Thymus (tissue), 14 donors: ENCODE measurements at places on chromosomes 6 and 20.

DNA sequence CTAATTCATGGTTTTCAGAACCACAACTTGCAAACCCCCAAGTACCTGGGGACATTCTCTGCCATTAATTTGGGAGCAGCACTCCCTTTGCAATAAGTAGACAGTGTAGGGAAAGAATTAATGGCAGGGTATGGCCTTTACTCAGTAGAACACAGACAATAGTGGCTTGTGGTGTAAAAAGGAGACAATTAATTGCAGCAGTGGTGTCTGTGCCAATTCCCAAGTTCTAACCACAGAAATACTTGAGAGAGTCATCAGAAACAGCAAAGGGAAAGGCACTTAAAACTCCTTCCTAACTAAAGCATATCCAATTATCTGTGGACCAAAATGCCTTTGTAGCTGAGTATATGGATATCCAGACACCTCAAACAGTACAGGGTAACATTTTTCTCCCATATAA, 257.6 kb upstream of the POU3F2 start:
- no peak for DNase-seq

- no peak for DNase-seq
Measured at GRCh38 chr6:112300896-112301295, 46.2 kb upstream of the RFPL4B start.

DNA sequence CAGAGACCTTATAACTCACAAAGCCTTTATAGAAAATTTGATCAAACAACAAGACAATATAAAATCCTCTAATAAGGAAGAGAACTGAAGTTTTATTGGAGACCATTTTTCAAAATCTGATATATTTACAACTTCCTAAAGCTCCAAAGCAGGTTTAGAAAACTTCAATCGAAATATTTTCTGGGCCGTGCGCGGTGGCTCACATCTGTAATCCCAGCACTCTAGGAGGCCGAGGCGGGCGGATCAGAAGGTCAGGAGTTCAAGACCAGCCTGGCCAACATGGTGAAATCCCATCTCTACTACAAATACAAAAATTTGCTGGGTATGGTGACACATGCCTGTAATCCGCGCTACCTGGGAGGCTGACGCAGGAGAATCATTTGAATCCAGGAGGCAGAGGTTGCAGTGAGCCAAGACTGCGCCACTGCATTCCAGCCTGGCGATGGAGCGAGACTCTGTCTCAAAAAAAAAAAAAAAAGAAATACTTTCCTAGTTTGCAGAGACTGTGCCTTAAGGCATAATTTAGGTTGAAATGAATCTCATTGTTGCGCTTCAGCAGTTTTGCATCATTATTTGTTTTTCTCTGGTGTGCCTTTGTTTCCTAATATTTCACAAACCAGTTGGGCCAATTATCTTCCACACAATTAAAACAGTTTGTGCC, 60.6 kb upstream of the ASIP start:
- no peak for DNase-seq

DNA sequence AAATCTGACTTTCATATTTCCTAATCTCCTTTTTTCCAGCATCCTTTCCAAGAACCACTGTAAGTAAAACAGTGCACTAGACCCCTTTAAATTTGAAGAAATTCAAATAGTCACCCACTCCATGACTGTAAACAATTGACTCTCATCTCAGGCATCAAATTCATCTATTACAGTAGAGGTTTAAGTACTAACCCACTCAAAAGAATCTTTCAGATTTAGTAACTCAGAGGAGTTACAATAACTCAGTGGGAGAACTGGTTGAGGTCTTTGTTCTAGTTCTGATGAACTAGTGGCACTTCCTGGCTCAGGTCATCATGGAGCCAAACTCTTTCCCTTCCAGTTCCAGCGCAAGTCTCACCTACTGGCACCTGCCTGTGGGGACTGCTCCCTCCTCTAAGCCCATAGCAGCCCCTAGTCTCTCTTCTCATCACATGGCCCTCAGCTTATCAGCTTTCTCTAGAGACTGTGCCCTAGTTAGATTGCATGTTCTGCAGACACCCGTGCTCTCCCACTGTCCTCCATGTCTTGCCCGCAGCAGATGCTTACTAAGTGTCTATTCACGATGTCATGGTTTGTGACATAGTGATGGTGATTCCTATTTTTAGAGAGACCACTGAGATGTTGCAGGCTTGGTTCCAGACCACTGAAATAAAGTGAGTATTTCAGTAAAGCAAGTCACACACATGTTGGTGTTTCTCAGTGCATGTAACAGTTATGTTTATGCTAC, 196.2 kb downstream of the TBC1D7 start:
- no peak for DNase-seq

GRCh38 chr6:32074996-32075532, 34.1 kb downstream of the TNXB start:
- no peak for DNase-seq

DNA sequence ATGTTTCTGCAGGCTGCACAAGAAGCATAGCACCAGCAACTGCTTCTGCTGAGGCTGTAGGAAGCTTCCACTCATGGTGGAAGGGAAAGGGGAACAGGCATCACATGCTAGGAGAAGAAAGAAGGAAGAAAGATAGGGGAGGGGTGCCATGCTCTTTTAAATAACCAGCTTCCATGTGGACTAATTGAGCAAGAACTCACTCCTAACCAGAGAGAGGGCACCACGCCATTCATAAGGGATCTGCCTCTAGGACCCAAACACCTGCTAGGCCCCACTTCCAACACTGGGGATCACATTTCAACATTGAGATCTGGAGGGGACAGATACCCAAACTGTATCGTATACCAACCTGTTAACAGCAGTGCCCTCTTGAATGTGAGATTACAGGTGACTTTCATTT, 46.9 kb upstream of the ARMC2 start:
- no peak for DNase-seq

- DNase-seq: no peak
Measured at GRCh38 chr20:63032026-63032800, 25.4 kb upstream of the BHLHE23 start.

- DNase-seq: no peak
Measured at GRCh38 chr20:38892091-38892981, 33.9 kb upstream of the FAM83D start.

DNA sequence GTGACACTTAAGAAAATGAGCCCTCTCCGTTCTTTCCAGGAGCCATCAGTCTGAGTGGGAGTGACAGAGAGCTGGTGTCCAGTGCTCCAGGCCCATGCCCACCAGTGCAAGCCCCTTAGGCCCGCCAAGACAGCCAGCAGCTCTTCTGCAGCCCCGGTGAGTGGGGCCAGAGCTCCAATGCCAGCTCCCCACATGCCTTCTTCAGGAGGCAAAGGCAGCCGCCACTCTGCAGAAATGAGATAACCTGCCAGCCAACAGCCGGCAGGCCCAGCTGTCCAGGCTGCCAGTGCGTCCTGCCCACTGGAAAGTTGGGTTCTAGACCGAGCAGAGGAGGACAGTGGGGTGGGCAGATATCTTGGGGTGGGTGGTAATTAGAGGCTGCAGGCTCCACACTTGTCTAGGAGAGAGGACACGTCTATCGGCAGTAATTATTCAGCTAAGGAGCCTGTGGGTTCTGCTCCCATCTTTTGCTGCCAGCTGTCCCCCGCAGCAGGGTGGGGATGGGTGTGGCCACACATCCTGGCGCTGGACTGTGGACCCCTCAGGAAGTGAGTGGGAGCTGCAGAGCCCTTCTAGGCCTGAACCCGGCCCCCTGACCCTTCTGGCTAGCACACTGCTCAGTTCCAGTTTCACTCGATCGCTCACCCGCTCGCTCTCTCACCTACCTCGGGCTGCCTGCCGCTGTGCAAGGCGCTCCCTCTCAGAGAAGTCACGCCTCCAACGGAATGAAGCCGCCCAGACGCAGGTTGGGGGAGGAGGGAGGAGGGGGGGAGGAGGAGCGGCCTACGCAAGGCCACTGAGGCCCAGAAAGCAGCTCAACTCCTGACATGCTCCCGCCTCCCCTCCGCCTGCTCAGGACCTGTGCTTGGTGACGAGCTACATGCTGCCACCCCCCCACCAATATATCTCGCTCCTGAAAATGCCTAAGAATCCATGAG, 3.6 kb downstream of the GRM4 start:
- DNase-seq: no peak

- no peak for DNase-seq
Measured at GRCh38 chr6:38984723-38985122, 63.9 kb upstream of the GLP1R start.

- no peak for DNase-seq
Measured at GRCh38 chr20:20611167-20611566, 101.3 kb downstream of the RALGAPA2 start.

- DNase-seq: no peak
Measured at GRCh38 chr6:111086685-111087084, 618 bp upstream of the SLC16A10 start.

DNA sequence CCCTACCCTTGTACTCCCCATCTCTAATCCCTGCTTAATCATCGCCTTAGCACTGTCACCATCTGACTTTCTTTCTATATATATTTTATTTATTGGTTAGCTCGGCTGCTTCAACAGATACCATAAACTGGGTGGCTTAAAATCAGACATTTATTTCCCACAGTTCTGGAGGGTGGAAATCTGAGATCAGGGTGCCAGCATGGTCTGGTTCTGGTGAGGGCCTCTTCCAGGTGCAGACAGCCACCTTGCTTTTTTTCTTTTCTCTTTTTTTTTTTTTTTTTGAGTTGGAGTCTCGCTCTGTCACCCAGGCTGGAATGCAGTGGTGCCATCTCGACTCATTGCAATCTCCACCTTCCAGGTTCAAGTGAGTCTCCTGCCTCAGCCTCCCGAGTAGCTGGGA, 127.5 kb upstream of the ESR1 start:
- no peak for DNase-seq

GRCh38 chr6:168372889-168373288, 53.3 kb upstream of the DACT2 start:
- DNase-seq: no peak

GRCh38 chr6:139536751-139537617, 162.5 kb upstream of the CITED2 start:
- no peak for DNase-seq

DNA sequence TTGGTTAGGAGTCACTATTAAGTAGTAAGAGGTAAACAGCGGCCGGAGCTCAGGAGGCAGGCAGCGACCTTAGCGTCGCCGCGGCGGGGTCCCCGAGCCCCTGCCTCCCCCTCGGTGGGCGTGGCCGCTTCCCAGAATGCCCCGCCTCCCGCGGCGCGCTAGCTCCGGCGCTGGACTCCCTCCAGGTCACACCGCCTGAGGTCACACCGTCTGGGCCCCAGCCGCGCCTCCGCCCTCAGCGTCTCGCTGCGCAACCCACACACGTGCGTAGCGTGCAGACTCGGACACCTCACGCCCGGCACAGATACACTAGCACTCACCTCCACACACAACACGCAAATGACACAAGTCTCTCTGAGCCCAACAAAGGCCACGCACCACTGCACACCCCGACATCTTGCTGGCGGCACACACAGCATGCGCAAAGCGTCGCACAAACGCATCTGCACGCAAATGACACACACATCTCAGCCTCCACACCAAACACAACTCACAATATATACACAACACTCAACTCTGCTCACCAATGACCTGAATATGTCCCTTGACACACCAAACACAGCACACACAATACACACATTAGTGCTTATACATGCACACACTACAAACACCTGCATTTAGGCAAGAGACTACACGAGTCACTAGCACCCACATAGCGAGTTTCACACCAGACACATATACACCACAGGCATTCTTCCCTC, 17.6 kb upstream of the CDKN1A start:
- DNase-seq: no peak

GRCh38 chr20:37424062-37424851, 78.3 kb downstream of the SRC start:
- no peak for DNase-seq

GRCh38 chr20:32706486-32706885, 32.7 kb upstream of the C20orf203 start:
- DNase-seq: no peak

GRCh38 chr6:146857980-146858347, 259.2 kb downstream of the ADGB start:
- no peak for DNase-seq

DNA sequence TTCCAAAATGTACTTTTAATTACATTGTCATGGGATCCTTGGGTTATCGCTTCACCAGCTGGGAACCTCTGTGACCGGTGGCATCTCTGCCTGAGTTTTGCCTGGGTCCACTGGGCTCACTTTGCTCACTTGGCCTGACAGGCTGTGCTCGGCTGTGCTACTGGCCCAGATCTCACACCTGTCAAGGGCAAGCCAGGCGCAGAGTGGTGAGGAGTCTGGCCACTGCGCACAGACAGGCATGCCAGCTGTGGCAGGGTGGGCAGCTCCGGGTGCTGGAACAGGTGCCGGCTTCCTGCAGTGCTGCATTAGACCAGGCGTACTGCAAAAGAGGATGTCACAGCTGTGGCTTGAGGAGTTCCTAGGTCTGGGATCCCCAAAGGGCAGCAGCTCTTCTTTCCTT, 489.8 kb downstream of the TENT5A start:
- no peak for DNase-seq

DNA sequence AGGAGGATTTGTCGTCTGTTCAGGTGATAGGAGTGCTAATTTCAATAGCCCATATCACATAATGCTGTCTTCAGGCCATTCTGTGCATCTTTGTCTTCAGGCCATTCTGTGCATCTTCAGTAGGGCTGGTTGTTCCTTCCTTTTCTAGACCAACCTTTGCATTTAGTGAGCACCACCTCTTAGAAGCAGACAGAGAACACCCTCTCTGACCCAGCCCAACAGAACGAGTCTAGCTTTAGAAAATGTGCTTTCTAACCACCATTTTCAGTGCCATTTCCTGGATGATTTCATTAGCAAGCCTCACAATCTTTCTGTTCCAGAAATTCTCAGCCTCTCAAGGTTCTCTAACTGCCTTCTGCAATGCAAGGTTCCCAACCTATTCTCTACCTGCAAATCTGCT, 215.3 kb upstream of the KCNQ5 start:
- DNase-seq: no peak

GRCh38 chr6:21893793-21894192, 300.2 kb downstream of the SOX4 start:
- DNase-seq: no peak

DNA sequence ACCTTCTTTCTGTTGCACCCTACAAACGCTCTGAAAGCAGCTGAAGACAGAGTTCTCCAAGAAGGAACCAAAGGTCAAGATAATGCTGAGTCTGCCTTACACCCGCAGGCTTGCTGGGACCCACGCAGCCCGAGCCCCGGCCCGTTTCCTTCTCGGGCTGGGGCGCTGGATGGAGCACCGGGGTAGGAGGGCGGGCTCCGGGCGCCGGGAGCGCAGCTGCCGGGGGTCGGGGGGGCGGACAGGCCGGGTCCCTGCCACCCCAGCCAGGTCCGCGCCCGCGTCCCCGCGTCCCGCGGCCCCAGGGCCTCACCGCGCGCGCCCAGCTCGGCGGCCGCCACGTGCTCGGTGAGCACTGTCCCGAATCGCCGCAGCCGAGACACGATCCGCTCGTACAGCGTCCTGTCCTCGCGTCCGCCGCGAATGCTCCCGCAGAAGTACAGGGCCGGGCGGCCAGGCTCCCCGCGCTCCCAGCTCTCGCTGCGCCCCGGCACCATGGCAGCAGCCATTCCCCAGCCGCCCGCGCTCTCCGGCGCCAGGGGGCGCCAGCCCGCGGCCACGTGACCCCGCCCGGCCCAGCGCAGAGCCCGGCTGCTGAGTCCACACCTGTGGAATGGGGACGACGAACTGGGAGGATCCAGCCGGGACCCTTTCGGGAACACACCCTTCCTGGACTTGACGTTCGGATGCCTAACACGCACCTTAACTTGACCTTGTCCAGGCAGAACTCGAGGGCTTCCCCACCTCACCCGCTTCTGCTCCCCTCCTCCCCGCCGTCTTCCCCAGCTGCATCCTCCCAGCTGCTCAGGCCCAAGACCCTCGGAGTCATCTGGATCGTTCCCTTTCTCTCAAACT, at the start of gene DNPH1:
TSS of gene DNPH1 (minus strand) at position 531 of the 852 bp plus-strand sequence. CDS start at position 506, 25 bp downstream.
- DNase-seq: peak; percentile 44
